ENCODE measurements at places on chromosomes 5 and 9.

DNA sequence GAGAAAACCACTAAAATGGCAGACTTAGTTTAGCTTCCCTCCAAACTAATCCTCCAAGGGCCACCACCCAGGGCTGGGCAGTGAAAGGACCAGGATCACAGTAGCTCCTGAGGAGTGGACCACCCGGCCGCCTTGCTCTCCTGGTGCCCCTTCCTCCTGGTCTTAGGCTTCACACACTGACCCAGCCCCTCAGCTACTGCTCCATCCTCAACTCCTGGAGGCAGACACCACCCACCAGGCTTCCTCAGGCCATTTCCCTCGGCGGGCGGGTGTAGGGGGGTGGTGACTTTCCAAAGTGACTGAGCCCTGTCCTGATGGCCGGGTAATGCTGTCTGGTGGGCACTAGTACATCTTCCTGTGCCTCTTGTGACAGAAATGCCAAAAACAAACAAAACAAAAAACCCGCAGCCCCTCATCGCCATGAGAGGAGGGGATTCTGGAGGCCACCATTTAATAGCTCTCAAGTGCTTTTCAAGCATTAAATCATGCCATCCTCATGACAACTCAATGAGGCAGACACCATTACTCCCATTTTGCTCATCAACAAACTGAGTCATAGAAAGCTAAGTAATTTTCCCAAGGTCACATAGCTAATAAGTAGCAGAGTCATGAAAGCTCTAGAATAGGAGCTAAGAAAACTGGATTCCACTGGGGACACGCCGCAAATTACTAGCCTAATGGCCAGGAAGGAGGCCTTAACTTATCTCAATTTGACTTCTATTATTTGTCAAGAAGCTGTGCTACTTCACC, 91.3 kb upstream of the LRRTM2 start:
- no peak for DNase-seq

GRCh38 chr9:93193388-93194220, 9.7 kb downstream of the WNK2 start:
- no peak for DNase-seq

- no peak for DNase-seq
These were observed 169.1 kb downstream of the CSNK1G3 start for GRCh38 chr5:123681061-123681460.

GRCh38 chr5:54551926-54552325, 34.4 kb downstream of the SNX18 start:
- no peak for DNase-seq

- DNase-seq, result no peak
These were observed 134.4 kb downstream of the TMEM38B start for GRCh38 chr9:105828596-105829213.

DNA sequence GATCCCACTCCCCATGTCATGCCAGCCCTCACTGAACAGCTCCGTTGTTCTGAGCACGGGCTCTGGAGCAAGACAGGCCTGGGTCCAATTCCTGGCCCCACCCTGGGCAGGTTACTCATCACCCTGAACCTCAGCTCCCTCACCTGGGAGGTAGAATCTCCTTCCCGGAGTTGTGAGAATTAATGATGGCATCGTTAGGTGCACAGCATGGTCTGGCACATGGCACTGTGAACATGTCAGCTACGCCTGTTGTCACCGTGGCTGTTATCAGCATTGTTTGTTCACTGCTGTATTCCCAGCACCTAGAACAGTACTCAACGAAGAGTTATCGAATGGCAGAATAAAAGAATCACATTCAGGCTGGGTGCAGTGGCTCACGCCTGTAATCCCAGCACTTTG, 43.0 kb downstream of the LRSAM1 start:
- DNase-seq, result no peak

GRCh38 chr5:128082551-128083032, 974 bp upstream of the SLC12A2 start:
- no peak for DNase-seq

GRCh38 chr9:129081388-129081904, 535 bp downstream of the DOLPP1 start:
- no peak for DNase-seq

GRCh38 chr5:80141147-80141671, 106.1 kb downstream of the THBS4 start:
- DNase-seq, result peak; percentile 70

GRCh38 chr5:113632996-113633395, 119.5 kb downstream of the YTHDC2 start:
- no peak for DNase-seq

- DNase-seq, result no peak
These were observed 211.6 kb downstream of the SYK start for GRCh38 chr9:91012933-91013841.

DNA sequence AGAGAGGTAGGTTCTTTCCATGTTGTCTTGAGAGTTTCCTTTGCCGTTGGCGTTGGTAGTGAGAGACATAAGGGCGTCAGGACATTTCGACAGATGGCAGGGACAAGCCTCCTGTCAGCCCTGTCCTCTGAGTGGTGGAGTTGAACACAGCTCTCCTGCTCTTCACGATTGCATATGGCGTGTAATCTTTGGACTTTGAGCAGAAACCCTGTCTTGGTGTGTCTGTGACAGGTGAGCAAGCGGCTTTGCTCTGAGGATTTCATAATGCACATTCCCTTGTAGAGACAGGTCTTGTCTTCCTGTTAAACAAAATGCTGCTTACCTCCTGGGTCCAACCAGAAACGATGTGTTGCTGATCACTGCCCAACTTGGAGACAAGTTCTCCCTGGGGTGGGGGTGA, 146.5 kb downstream of the NXNL2 start:
- DNase-seq, result no peak

DNA sequence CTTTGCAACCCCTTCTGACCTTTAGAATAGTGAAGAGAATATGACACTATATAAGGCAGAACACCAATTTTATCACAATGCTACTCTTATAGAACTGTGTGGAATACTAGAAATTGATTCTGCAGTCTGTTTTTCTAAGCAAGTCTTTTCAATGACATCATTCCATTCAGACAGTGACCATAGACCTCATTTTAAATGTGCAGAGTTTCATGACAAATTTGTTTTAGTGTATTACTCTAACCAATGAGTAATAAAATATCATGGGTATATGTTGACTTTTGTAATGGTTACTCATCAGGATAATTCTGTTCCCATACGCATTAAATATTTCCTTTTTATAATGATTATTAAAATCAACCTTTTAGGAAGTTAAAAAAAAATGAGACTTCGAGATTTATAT, 219.9 kb downstream of the COX7C start:
- DNase-seq, result no peak

DNA sequence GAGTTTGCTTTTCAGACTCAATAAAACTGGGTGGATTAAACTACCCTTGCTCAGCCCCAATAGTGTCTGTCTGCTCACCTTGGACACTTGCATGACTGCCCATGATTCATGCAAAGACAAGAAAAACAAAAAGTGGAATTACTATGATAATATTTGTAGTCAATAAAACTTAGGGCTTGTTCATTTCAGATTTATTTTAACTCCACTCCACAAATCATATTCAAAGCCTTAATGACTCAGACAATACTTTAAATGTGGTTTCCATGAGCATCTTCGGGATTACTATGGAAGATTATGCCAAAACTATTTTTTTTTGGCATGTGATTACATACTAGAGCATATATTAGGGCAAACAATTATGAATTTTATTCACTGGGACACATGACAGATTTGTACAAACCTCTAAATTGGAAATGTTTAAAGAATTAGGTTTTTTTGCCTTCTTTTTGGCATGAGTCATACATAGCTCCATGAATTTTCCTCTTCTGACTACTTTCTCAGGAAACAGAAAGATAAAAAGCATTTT, 468.9 kb downstream of the ACTL7B start:
- peak; percentile 51 for DNase-seq

DNA sequence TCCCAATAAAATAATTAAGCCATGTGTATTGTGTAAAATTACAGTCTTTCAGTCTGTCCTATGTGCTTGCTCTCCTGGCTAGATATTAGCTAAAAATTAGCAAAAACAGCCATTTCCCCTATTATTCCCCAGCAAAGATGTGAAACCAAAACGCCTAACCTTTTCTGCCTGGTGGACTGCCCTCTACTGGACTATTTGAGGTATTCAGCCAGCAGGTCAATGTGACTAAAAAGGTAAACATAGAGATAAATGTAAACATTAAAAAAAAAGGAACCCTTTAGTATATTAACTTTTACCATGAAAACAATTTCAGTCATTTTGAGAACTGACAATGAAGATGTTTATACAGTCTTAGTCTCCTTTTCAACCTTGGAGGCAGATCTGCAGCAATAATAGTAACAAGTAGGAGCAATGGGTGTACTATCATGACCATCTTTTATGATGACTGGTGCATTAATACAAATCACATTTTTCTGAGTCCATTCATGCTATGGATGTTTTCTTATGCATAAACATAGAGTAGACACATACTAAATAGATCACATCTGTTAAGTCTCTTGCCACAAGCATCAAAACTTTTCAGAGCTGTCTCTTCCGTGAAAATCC, 10.1 kb downstream of the ATG12 start:
- DNase-seq, result peak; percentile 56

- DNase-seq, result no peak
These were observed 704 bp downstream of the SPARC start for GRCh38 chr5:151685749-151686673.

DNA sequence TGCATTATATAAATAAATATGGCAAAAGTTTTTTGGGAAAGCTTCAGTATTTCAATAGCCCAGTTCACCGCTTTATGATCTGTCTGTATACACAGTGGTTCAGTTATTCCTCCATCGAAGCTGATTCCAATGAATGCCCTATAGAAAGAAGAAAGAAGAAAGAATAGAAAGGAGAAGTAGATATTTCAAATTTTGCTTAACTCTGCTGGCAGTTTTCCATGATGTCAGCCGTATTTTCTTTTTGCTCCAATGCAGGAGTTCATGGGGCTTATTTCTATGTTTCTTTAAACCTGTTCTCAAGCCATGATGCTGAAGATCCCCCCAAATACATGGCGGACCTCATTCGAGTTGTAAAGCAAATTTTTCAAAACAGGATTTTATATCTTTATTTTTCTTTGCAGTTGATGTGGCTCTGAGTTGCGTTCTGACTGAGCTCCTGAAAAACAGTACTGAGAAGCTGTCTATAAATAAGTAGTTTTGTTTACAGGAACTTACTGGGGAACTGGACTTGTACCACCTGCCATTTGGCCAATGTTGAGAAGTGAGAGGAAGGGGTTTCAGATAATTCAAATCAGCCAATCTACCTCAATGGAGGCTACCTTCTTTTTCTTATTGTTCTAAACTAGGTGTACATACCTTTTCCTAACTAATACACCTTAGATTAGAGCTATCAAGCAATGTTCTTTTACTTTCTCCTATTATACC, 418.5 kb upstream of the MEF2C start:
- no peak for DNase-seq

- DNase-seq, result no peak
These were observed 49.6 kb downstream of the ANKDD1B start for GRCh38 chr5:75660678-75661465.

DNA sequence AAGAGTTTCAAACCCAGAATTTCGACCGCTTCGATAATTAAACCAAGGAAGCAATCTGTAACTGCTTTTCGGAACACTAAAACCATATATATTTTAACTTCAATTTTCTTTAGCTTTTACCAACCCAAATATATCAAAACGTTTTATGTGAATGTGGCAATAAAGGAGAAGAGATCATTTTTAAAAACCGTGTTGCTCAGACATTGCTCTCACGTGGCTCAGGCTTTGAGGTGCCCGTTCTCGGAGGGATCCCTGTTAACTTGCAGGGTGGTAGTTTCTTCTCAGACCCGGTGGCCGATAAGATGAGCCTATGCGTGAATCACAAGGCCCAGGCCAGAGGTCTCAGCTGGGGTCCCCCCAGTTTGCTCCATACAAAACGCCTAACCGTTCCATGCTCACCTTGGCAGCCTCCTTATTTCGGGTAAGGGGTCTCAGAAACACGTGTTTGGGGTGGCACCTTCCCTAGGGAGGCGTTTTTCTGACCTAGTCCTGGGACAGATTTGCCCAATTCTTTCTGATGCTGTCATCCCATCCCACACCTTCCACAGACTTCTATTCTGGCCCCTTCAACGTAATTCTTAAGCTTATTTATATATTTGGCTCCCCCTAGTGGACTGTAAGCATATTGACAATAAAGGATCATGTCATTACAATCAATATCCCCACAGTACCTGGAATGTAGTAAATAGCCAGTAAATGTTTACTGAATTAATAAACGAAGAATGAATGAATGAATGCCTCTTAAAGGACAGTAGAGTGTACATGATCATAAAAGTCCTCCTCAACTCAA, 48.1 kb downstream of the THBS4 start:
- peak; percentile 80 for DNase-seq

GRCh38 chr9:120895951-120896350, 19.0 kb upstream of the PHF19 start:
- no peak for DNase-seq

DNA sequence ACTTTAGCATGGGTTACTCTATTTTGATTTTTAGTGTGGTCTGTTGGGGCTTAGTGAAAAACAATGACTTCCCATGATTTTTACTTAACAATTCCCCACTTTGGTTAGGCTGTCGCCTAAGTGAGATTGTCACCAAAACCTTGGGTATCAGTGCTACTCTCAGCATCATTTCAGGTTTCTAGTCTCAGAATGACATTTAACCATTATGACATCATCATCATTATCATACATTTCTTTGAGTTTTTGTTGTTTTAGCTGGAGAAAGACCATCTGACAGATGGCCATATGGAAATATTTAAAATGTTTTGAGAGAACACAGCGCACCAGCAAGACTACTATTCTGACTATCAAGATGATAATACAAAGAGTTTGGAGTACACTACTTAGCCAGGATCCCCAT, 551.0 kb upstream of the PTPRD start:
- DNase-seq, result no peak

GRCh38 chr9:76371901-76372300, 22.3 kb downstream of the RFK start:
- peak; percentile 67 for DNase-seq

DNA sequence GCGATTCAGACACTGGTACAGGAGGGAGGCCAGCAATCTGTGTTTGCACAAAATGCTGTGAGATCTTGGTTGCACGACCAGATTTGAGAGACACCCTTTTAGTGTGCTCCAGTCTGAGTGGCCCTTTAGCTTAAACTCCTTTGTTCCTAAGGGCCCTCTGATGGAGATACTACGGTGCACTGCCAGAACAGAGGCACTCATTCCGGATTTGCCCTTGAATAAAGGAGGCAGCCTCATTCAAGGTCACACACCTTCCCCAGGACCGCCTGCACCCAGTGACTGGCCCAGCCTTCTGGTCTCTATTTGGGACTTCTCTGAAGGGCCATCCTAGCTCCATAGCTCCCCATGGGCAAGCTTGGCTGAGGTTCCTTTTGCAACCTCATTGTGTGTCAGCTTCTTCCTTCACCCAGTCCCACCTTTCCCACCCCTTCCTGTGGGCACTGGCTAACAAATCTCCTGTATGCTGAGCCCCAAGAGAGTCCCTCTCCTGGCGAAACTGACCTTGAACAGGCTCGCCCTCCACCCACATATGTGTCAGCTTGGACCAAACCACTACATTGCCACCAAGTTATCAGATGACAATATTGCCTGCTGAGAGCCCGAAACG, 191.7 kb downstream of the GABBR2 start:
- DNase-seq, result no peak

GRCh38 chr5:169531631-169532030, 51.9 kb upstream of the SPDL1 start:
- DNase-seq, result no peak

All from fibroblast of pulmonary artery (primary cell).